Esophagus mucosa (tissue), 1 donor: ENCODE measurements at places on chromosomes 1 and 21. TPM values are rescaled to one million over a fixed set of nuclear protein-coding genes. Genes with fewer than 3 reads are reported as not detected.

- peak; percentile 97 for ATAC-seq
These were observed 23.6 kb downstream of the ATP2B4 start for GRCh38 chr1:203649999-203650836.

GRCh38 chr1:228315945-228316588 is 90.6 kb downstream of the TRIM11 start:
- no peak for ATAC-seq

DNA sequence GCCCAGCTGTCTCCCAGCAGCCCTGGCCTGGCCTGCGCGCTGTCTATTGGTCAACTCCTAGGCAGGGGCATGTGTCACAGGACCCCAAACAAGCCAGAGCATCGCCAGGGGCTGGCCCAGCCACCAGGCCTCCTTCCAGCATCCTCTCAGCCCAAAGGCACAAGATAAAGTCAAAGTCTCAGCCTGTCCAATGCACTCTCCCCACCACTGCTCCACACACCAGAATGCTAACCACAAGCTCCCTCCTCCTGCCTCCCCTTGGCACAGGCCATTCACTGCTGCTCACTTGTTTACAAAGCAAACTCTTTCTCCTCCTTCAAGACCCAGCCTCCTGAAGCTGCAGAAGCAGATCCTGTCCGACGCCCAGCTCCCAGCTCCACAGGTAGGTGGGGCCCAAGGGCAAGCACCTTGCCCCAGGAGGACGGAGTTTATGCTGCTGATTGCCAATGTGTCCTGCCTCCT is 133.4 kb downstream of the DMRTB1 start:
- peak; percentile 30 for ATAC-seq

Gene KRTAP12-2
- not detected for total RNA-seq

Gene TNFRSF18
- 16.3 TPM for total RNA-seq

Gene CD101
- total RNA-seq, result 1.5 TPM

DNA sequence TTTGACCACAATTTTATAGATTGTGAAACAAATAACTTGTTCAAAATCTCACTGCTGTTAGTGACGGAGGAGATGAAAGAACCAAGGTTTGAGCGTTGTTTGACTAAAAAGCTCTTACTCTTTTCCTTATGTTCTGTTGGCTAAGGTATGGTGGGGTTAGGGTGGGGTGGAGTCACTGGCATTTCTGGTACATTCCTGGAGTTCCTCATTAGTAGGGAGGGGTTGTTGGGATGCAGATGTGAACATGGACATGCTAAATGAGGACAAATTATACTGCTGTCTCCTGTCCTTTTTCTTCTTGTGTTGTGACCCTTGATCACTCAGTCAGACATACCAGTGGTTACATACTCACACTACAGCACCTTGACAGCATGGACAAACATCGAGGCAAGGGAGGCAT is 26.2 kb upstream of the CD1D start:
- no peak for ATAC-seq

GRCh38 chr1:56092684-56093570 is 486.4 kb downstream of the PLPP3 start:
- ATAC-seq, result no peak

- no peak for ATAC-seq
These were observed 23.1 kb downstream of the SLC35A3 start for GRCh38 chr1:99992760-99993467.

Gene TEX38
- total RNA-seq, result not detected

DNA sequence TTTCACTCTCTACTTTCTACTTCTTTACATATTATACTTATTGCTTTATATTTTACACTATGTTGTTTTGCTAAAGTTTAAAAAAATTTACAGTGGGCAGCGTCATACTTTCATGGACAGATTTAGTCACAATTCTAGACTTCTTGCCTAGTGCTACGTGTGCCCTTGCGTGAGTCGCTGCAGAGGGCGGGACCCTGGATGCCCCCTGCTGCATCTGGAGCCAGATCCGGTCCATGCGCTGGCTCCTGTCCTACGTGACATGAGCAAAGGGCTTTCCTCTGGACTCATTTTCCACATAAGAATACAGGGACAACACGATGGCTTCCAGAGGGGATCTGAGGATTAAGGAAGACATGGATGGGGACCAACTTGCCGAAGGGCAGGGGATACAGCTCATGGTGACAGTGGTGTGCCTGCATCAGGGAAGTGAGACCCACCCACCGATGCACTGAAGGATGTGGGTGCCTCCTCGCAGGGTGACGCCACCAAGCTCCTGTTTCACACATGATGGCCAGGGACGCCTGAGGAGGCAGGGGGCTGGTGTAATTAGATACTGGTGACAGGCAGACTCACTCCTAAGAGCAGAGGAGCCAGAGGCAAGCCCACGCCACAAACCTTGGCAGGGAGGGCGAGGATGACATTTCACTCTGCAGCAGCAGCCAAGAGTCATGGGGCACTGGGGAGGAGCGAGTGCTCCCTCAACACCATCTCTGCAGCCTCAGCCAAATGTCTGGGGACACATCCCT is 86.6 kb downstream of the DMRTB1 start:
- no peak for ATAC-seq

GRCh38 chr1:41998250-41998649 is 79.5 kb upstream of the HIVEP3 start:
- no peak for ATAC-seq

Gene PLPPR4
- 0.20 TPM for total RNA-seq

Gene BCAR3
- total RNA-seq, result 5.7 TPM

GRCh38 chr1:96944432-96945092 is 223.0 kb downstream of the PTBP2 start:
- ATAC-seq, result no peak

DNA sequence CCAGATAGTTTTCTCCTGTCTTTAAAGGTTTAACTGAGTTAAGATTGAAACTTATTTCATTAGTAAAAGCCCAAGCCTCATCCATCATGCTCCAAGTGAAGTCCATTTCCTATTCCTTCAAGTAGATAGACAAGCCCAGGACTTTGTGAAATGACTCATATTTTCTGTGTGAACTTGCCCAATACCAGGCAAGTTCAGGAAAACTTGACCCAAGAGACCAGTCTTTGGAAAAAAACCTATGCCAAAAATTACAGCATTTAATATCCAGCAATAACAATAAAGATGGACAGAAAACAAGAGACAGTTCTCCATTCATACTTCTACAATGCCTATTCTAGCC is 405 bp upstream of the RAB29 start:
- peak; percentile 48 for ATAC-seq

DNA sequence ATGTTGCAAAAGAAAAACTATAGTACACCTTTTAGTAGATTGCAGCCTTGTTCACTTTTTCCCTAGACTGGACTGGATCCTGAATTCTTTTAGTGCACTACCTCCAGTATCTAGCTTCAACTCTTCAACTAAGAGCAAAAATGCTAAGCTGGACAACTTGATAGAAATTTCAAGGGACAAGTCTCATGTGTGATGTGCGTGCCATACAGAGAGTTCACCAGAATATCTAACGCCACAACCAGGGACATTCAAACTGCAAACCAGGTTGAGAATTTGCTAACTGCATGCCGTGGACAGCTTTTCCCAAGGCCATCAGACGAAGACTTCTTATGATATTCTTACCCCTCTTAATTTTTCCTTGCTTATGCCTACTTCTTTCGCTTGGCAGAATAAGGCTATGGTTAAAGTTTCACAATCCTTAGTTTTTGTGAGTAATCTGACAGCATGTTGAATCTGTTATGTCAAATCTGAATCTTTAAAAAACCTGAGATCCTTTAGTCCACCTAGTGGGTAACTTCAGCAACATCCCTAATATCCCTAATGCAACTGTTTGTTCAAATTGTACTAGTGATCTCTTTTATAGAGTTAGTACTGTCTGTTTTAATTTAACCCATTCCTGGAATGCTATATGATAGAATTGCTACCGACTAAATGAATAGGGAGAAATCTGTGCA is 66.4 kb downstream of the DDAH1 start:
- ATAC-seq, result peak; percentile 32

Gene NUCKS1
- total RNA-seq, result 99.3 TPM

GRCh38 chr21:29335720-29336119 is 37.0 kb downstream of the BACH1 start:
- no peak for ATAC-seq

DNA sequence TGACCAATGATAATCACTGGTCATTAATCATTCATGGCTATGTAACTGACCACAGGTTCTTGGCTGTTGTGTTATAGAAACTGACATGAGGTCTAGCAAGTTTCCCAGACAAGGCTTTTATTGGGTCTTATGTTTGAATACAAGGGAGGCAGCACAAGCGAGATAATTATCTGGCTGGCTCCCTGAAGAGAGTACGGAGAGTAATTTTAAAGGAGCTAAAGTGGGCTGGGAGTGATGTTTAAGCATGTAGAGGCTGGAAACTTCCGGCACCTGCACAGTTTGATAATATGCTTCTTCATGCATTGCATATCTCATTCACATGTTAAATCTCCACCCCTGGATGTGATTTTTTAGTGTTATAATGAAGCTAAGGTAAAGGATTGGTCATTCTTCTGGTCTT is 116.2 kb upstream of the KCNK1 start:
- ATAC-seq, result no peak

- no peak for ATAC-seq
These were observed 166.4 kb downstream of the PSMG1 start for GRCh38 chr21:39016740-39017315.

Gene IFI44
- total RNA-seq, result 10.7 TPM

DNA sequence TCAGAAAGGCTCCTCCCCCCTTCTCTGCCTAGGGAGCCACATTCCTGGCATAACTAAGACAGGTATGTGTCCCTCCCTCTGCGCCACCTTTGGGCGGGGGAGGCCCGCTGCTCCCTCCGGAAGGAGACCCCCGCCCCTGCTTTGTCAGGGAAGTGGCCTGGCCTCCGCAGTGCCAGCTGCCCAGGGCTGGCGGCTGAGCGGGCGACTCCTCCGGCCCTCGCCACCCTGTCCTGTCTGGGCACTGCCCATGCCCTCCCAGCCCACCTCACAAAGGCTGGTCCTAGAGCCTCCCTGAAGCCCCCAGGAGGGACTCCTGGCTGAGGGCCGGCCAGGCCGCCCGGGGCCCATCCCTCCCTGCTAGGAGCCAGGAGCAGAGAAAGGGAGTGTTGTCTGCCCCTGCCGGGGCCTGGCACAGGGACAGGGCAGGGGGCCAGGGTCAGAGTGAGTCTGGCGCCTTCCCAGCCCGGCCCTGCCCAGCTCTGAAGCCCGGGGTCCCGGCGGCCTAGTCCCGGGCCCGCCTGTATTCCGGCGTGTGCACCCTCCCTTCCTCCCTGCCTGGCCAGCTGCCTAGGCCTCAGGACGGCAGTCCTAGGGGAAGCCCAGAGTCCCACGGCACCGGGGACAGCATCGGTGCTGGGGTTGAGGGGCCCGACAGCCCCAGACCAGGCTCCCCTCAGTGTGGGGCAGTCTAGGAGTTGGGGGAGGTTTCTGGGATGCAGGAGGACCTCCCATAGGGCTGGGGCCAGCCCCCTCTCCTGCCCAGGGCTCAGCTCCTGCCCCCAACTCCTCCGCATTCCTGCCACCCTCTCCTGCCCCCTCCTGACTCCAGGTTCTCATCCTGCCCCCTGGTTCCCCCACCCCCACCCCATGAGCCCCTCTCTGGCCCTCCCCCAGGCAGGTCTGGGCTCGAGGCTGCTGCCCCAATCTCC is 5.1 kb downstream of the AGRN start:
- peak; percentile 60 for ATAC-seq

- no peak for ATAC-seq
These were observed 105.6 kb downstream of the ERG start for GRCh38 chr21:38392661-38393060.

DNA sequence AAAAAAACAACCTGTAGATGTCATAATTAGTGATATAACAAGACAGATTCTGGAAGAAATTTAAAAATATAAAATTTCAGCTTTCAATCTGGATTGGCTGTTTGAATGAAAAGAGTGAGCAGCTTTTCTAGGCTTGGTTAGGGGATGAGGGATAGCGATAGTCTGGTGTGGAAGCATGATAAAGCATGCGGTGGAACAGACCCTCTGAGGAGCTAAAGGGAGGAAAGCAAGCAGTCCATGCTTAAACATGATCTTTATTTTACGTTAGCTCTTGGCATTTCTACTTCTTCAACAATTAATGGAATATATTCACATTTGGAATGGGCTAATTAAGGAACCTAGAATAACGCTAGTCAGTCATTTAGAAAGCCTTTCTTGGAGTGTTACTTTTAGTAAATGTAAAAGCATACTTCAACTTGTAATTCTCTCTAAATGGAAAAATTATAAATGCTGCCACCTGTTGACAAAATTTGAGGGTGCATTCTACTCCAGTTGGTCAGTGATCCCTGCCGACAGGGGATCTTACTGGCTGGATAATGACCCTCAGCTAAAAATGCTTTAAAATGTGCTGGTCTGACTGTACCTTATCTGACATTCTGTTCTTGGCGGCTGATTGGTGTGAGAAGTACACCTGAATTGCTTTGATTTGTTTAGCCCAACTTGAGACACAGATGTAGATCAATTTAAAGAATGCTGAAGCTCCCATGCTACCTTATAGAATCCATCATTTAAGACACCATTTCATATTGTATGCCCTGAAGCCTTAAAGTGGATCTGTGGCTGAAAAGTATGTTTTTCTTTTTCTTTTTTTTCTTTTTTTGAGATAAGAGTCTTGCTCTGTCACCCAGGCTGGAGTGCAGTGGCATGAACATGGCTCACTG is 61.2 kb downstream of the AK4 start:
- peak; percentile 23 for ATAC-seq

Gene OR2T29
- not detected for total RNA-seq

- no peak for ATAC-seq
These were observed 208.7 kb downstream of the PTPRU start for GRCh38 chr1:29444782-29445729.

DNA sequence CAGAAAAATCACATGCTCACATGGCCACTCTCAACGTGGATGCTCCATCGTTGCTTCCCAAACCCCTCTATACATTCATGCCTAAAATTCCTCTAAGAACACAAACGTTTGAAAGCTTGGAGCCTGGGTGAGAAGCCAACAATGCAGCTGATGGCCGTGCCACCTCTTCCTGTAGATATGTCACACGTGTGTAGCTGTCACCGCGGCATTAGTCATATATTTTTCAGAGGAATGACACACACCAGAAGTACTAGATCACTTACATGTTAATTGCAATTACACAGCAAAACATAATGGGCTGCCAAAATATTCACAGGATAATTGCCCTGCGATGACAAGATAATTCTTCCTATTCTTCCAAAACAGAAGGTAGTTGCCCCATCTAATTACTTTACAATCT is 112.7 kb upstream of the BACE2 start:
- no peak for ATAC-seq

Gene YARS1
- 93.3 TPM for total RNA-seq

DNA sequence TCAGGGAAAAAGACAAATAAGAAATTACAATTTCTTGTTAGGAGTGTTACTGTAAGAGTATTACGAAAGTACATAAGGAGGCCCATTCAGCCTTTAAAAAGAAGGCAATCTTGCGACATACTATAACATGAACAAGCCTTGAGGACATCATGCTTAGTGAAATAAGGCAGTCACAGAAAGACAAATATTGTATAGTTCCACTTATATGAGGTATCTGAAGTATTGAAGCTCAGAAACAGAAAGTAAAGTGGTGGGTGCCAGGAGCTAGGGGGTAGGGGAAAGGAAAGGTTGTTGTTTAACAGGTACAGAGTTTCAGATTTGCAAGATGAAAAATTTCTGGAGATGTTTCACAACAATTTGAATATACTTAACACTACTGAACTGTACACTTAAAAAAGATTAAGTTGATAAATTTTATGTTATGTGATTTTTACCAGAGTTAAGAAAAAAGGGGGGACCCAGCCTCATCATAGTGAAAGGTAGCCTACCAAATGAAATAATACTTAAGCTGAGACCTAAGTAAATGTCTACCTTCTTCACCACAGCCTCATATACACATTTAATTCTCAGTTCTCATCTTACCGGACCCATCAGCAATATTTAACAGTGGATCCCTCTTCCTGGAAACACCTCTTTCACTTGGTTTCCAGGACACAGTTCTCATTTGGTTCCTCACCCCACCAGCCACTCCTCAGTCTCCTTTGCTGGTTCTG is 19.5 kb downstream of the USP24 start:
- no peak for ATAC-seq

Gene ARHGAP30
- 6.0 TPM for total RNA-seq
